NCI-H82 (cell line): ENCODE measurements at places on chromosomes 6 and 20.

DNA sequence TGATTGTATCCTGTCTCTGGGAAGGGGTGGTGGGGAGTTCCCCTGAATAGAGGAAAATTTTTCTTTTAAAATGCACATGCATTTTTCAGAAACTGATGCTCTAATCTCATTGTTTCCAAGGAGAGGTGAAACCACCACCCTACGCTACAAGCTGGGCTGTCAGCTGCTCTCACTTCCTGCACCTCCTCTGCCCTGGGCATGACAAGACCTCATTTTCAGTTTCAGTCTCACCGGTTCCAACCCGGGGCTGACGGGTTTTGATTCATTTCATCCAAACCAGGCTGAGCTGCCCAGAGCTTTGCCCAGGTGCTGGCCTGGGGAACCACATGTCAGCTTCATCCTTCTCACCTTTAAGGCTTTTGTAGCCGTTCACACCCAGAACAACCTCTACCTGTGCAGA is 99.7 kb downstream of the EYA2 start:
- no peak for DNase-seq

DNA sequence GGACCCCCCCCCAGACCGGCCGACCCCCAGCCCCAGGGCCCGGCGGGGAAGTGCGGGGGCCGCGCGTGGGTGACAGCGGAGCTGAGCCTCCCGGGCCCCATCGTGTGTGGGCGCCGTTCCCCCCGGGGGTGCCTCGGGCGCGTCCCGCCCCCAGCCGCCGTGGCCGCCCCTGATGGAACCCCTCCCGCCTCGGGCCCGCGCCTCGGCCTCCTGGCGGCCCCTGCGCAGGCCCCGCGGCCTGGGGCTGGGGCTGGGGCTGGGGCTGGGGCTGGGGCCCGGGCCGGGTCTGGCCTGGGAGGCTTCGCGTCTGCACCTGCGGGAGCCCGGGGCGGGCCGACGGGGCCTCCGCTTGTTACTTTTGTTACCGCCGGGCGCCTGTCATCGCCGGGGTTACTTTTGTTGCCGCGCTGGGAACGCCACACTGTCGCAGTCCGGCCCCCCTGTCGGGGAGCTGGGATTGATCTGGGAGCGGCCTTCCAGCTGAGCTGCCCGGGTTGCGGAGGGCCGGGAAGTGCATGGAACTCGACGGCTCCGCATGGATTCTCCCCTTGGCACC is 598 bp downstream of the OGFR start:
- no peak for DNase-seq

- peak; percentile 24 for DNase-seq
Measured at GRCh38 chr20:48294196-48294595, 508.9 kb upstream of the SULF2 start.

DNA sequence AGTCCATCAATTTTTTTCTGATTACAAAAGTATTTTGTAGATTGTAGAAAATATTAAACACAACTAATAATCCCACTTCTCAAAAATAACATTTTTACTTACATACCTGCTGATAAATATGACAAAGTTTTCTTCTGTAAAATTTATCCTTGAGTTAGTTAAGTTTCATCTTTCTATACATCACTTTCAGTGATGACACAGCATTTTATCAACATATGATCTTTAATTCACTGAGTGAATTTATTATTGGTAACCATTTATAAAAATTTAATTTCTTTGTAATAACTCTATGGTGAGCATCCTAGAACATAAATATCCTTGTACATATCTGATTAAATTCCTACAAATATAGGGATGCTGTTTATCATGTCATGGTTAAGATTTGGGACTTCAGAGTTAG is 385.0 kb upstream of the SLC35B3 start:
- no peak for DNase-seq

DNA sequence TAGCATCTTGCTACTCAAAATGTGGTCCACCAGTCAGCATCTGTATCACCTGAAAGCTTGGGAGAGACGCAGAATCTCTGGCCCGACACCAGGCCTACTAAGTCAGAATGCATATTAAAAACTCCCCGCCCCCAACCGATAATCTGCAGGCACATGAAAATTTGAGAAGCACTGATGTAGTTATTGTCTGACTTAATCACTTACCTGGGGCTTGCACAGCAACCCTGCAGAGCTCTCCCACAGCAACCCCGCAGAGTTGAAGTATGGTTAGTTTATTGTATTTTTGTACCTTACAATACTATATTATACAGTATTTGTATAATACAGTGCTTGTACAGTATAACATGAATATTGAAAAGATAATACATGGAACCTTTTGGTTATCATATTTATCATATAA is 53.7 kb downstream of the KLHL31 start:
- no peak for DNase-seq

- DNase-seq: peak; percentile 73
Measured at GRCh38 chr6:89298680-89299465, 16.2 kb downstream of the GABRR2 start.

- no peak for DNase-seq
Measured at GRCh38 chr6:74319292-74319691, 623.3 kb downstream of the CD109 start.

DNA sequence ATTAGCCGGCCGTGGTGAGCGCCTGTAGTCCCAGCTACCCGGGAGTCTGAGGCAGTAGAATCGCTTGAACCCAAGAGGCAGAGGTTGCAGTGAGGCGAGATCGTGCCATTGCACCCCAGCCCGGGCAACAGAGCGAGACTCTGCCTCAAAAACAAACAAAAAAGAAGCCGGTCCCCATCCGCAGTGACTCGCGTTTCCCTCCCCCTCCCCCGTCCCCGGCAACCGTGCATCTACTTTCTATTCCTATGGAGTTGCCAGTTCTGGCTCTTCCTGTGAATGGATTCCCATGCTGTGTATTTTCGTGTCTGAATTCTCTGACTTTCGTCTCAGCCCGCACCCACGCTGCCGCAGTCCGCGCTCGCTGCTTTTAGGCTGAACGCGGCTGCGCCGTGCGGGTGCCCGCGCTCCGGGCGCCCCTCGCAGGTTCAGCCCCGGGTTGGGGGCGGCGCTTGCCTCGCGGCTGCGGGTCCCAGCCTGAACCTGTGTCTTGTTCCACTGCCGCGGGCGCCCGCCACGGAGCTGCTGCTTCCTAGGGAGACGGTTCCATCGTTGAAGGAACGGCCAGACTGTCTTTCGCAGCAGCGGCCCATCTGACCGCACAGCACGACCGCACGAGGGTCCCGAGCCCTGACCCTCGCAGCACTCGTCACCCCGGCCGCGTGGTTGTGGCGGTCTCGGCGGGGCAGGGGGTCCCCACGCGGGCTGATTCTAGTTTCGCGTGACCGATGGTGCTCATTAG is 1.1 kb upstream of the MRGBP start:
- DNase-seq: peak; percentile 80
